ENCODE measurements at places on chromosomes 2 and 18.

GRCh38 chr2:227388537-227389011, 825 bp upstream of the SCYGR1 start:
- no peak overlapping the region for H3K4me3 ChIP-seq
- no peak for DNase-seq
- H3K27me3 ChIP-seq, result no peaks in the 10 kb centered on the region
- peak overlapping the region; percentile 80 for H3K27ac ChIP-seq

- DNase-seq, result peak; percentile 96
- peaks cover 9% of the 10 kb centered on the region for H3K36me3 ChIP-seq
Observed at GRCh38 chr2:231672617-231673347, 35.5 kb upstream of the PTMA start.

- no peak overlapping the region for H3K27ac ChIP-seq
- H3K36me3 ChIP-seq, result no peaks in the 10 kb centered on the region
Observed at GRCh38 chr2:55146263-55146662, 85.8 kb downstream of the CLHC1 start.

GRCh38 chr2:44598330-44599119, 236.8 kb downstream of the CAMKMT start:
- H3K4me3 ChIP-seq, result no peak overlapping the region
- peaks cover 2% of the 10 kb centered on the region for H3K36me3 ChIP-seq
- no peak overlapping the region for H3K27ac ChIP-seq
- H3K4me1 ChIP-seq, result peaks cover 3% of the 10 kb centered on the region
- no peaks in the 10 kb centered on the region for H3K27me3 ChIP-seq
- no peak for DNase-seq

DNA sequence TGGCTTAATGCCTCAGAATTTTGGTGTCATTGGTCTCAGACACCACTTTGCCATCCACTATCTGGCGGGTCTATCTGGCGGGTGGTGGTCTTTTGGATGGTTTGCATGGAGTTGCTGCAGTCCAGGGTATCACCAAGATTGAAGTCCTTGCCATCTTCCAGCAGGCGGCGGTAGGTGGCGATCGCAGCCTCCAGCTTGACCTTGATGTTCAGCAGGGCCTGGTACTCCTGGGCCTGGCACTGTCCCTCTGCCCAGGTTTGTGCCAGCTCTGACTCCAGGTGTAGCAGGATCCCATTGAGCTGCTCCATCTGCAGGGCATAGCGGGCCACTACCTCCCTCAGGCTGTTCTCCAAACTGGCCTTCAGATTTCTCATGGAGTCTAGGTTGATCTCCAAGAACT, 188.2 kb downstream of the MEMO1 start:
- H3K27ac ChIP-seq, result no peak overlapping the region
- no peak for DNase-seq
- H3K4me1 ChIP-seq, result no peaks in the 10 kb centered on the region
- H3K27me3 ChIP-seq, result peaks cover 11% of the 10 kb centered on the region
- peaks cover 20% of the 10 kb centered on the region for H3K36me3 ChIP-seq
- H3K4me3 ChIP-seq, result no peak overlapping the region

DNA sequence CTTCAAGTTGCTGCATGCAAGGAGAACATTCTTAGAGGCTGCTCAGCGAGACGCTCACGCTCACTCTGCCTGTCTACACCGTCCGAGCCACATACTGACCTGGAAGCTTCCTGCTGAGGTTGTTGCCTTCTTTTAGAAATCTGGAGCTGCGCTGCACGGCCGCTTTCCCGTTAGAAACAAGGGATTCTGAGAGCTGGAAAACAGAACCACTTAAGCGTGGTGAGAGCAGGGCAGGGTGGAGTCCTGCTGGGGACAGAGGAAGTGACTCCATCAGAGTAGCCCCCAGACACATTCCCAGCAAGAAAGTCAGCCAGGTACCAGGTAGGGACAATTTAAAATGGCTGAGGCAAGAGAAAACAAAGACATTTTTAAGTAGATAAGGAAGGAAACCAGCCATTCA, 135.2 kb downstream of the LAMA1 start:
- H3K36me3 ChIP-seq, result no peaks in the 10 kb centered on the region
- no peaks in the 10 kb centered on the region for H3K27me3 ChIP-seq
- H3K4me3 ChIP-seq, result no peak overlapping the region
- no peaks in the 10 kb centered on the region for H3K4me1 ChIP-seq

- no peaks in the 10 kb centered on the region for H3K36me3 ChIP-seq
- no peak for DNase-seq
- no peak overlapping the region for H3K4me3 ChIP-seq
Observed at GRCh38 chr2:229179628-229180027, 91.5 kb downstream of the PID1 start.

GRCh38 chr18:39825485-39826150, 2129.4 kb upstream of the PIK3C3 start:
- no peaks in the 10 kb centered on the region for H3K4me1 ChIP-seq
- H3K27ac ChIP-seq, result no peak overlapping the region
- no peak for DNase-seq
- H3K36me3 ChIP-seq, result no peaks in the 10 kb centered on the region
- no peaks in the 10 kb centered on the region for H3K27me3 ChIP-seq

- no peak overlapping the region for H3K27ac ChIP-seq
- H3K36me3 ChIP-seq, result peaks cover 62% of the 10 kb centered on the region
- DNase-seq, result no peak
- peaks cover under 1% of the 10 kb centered on the region for H3K4me1 ChIP-seq
Observed at GRCh38 chr2:135786823-135787222, 45.2 kb downstream of the UBXN4 start.

DNA sequence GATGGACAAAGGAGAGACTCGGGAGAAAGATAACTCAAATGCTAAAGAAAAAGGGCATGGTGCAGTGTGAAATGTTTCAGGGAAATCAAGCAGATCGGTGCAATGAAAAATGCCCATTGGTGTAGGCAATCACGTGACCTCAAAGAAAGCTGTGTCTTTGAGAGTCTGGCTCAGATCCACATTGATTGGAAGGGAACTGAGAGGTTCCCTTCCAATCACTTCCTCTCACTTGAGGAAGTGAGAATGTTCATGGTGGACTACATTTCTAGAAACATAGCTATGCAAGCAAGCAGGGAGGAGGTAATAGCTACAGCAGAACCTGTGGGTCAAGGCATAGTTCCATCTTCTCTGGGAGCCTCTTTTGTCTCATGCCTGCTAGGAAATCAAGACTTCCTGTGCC, 187.4 kb downstream of the LPIN1 start:
- peaks cover 6% of the 10 kb centered on the region for H3K36me3 ChIP-seq
- H3K4me3 ChIP-seq, result no peak overlapping the region
- DNase-seq, result peak; percentile 4

DNA sequence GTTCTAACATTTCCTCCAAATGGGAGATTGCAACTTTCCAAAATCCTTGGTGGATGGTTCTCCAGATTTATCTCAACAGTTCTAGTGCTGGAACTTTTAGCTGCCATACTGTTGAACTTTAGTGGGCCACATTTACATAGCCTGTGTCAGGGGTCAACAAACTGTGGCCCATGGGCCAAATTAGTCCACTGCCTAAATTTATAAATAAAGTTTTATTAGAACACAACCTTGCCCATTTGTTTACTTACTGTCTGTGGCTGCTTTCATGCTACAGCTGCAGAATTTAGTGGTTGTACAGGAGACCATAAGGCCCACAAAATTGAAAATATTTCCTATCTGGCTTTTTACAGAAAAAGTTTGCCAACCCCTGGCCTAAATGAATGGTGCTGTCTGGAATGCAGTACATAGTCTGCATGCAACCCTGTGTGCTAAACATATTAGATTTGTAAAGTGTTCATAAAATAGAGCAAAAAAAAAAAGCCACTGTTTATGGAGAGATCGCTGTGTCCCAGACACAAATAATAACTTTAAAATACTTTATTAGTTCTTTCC, 30.3 kb downstream of the MGAT5 start:
- H3K4me3 ChIP-seq, result no peak overlapping the region
- no peak for DNase-seq
- peak overlapping the region; percentile 95 for H3K27ac ChIP-seq
- peaks cover 50% of the 10 kb centered on the region for H3K4me1 ChIP-seq
- H3K36me3 ChIP-seq, result no peaks in the 10 kb centered on the region

GRCh38 chr18:77162580-77162979, 30.0 kb upstream of the MBP start:
- DNase-seq, result no peak
- no peaks in the 10 kb centered on the region for H3K36me3 ChIP-seq
- H3K4me3 ChIP-seq, result no peak overlapping the region
- peaks cover 32% of the 10 kb centered on the region for H3K4me1 ChIP-seq
